ENCODE measurements at places on chromosomes 4 and X.

DNA sequence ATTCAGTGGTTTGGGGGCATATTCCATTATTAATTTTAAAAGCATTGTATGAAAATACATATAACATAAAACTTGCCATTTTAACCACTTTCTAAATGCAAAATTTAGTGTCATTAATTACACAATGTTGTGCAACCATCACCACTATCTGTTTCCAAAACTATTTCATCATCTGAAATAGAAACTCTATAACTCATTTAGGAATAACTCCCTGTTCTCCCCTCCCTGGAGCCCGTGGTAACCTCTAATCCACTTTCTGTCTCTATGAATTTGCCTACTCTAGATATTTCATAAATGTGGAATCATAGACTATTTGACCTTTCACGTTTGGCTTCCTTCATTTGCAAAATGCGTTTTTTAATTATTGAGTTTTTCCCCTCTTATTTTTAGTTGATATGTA lies 101.4 kb upstream of the GPC4 start:
- DNase-seq = no peak

- DNase-seq = no peak
Measured at GRCh38 chrX:138723301-138723700, 11.8 kb upstream of the FGF13 start.

DNA sequence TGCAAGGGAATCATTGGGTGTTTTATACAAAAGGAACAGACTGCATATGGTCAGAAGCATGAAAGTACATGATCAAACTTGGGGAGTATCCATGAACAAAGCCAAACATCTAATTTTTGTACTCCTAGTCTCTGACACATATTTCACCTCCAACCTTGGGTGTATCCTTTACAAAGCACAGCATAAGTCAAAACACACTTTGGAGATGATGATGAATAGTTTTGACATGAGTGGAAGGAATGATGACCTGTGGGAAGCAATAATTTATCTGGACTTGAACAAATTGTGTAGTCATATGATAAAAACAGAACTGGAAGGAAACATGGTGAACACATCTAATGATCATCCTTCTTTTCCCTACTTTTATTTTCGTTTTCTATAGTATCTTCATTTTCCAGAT lies 108.7 kb upstream of the PLS3 start:
- DNase-seq = no peak

DNA sequence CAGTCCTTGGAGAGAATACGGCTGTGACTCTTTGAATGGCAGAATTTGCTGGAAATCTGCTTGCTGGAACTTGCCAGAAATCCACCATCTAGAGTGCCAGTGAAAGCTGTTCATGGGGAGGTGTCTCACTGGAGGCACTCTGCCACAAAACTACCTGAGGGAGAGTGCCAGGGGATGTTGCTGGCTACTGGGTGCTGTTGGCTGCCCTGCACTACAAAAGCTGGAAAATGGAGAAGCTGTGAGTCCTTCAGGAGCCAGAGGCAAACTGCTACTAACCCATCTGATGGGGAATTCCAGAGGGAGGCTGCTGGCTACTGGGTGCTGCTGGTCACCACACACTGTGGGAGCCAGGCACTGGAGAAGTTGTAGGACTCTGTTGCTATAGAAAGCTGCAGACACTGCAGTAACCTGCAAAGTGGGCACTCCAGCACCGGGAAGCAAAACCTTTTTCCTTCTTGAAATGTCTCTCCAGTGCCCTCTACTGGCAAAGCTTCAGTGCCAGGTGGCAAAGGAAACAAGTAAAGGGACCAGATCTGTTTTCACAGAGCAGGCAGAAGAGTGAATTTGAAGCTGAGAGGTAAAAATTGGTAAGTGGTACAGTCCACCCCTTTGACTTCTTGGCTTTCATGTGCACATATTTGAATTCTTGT lies 47.8 kb upstream of the HSD17B10 start:
- DNase-seq = peak; percentile 21

GRCh38 chr4:7459471-7459870 lies 24.7 kb upstream of the PSAPL1 start:
- no peak for DNase-seq

DNA sequence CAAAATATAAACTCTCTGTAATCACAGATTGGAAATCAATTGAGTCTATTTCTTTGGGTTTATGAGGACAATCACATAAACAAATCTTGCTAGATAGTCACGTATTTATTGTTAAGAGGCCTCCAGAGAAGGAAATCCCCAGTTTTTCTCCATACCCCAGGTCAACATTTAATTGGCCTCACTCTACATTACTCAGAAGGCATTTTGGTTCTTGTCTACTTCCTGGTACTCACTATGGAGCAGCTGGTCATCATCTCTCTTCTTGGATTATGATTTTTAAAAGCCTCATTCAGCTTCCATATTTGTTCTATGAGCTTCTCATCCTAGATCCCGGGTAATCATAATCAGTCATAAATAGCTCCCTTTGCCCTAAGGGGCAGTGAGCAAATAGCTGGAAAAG lies 81.6 kb upstream of the LNX1 start:
- no peak for DNase-seq

DNA sequence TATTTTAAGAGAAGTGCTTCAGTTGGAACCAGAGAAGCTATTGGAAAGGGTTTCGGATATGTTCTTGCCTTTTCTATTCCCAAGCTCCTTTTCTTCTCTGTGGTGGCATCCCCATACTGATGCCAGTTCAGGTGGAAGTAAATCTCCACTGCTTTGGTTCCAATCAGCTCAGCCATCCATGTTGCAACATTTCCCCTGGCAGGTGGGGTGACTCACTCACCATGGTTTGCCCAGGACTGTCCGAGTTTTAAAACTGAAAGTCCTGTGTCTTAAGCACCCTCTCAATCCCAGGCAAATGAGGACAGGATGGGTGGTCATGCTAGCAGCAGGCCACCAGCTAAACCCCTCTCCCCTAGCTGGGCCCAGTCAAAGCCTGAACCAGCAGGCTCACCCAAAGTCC lies 15.1 kb downstream of the RAI2 start:
- no peak for DNase-seq

DNA sequence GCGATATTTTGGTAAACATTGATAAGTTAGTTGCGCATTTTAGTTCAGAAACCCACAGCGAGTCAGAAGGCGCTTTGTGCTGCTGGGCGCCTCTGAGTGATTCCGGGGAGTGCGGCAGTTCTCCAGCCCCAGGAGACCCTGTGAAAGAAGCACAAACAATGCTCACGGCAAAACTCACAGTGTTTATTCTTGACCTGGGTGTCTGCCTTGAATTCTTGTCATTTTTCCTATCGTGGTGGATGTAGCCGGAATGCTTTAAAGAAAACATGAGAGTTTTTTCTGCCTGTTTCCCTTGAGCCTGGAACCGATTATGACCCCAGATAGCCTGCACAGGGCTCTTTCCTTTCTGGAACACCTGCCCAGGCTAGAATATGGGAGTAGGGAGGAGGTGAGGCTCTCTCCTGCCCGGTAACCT lies 6.7 kb downstream of the TBL1X start:
- no peak for DNase-seq

DNA sequence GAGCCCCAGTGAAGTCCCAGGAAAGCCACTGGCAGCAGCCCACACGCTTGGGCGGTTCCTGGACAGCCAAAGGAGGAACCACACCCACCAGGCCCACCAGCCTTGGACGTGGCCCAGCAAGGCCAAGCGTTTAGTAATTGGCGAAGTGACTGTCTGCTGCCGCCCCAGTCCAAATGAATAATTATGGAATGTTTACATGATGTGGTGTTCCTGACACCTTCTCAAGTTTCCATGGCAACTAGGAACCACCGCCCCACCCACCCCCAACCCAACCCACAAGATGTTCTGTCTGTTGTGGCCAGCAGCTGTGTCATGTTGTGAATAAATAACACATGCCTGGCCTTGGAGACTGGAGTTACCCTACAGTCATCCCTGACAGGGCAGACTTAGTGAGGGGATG lies 22.3 kb downstream of the APLN start:
- DNase-seq = no peak

All from D721Med (cell line).